ENCODE measurements at places on chromosomes 11 and 22.

- DNase-seq: no peak
Measured at GRCh38 chr11:40228662-40229061, 1230.8 kb downstream of the LRRC4C start.

- DNase-seq: no peak
Measured at GRCh38 chr11:1356478-1356960, 33.2 kb upstream of the BRSK2 start.

- DNase-seq: no peak
Measured at GRCh38 chr11:69884751-69885150, 65.5 kb upstream of the FGF3 start.

DNA sequence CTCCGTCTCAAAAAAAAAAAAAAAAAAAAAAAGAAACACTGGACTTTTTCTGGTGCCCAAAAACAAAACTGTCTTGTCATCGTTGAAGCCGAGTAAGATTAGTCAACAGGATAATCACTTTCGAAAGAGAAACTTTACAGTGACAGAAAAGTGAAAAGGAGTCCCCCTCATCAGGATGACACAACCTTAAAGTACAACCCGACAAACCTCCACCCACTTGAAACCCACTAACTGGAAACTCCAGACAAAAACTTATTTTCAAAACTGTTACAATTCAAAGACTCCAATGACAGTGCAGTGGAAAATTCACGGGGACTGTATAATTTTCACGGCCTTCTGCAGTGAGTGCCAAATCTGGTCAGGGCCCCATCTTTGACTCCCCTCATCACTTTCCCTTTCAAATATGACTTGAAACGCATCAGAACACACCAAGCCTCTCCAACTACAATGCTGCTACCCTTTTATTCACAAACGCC is 1.3 kb downstream of the DENND5A start:
- DNase-seq: no peak

DNA sequence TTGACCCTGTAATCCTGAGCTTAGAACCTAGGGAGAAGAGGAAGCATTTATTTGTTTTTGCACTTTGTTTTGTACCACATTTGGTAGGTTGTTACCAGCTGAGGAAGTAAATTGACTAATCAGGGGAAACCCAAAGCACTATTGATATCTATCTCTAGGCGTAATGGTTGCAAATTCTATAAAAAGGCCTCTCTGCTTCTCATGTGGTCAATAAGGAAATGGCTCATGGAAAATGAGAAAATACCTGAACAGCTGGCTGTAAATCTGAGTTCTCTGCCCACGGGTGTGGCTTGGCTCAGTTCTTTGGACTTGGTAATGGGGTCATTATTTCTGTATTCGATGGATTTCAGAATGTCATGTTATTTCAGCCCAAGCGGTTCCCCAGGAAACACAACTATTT is 42.4 kb downstream of the BARX2 start:
- no peak for DNase-seq

DNA sequence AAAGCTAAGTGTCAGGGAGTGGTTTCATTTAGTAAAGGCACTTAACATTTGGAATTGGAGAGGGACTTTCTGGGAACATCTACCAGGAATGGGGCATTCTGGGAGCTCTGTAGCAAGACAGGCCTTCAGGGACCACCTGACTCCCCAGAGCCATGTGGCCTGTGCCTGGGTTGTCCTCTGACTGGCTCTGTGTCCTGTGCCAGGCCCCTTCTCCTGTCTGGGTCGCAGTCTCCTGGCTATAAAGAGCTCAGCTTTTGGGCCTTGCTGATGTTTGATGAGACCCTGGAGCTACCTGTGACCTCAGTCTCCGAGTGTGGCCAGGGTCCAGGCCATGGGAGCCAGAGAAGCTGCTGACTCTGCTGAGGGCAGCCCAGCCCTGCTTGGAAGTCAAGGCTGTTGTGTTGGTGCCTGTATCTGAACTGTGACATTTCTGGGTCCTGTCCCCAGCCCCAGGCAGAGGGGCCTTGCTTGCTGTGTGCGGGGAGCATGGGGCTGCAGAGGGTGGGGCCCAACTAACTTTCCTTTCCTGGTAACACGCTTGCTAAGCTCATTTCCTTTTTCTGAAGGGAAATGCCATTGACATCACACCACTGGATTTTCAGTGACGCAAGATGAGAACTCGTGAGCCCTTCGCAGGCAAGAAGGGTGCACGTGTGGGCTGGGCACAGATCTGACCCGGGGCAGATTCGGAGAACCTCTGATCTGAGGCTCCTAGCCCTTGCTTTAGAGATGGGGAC is 41.3 kb downstream of the LRRC32 start:
- DNase-seq: peak; percentile 43

- no peak for DNase-seq
Measured at GRCh38 chr11:41536021-41536568, 76.6 kb upstream of the LRRC4C start.

- no peak for DNase-seq
Measured at GRCh38 chr11:111765320-111765983, 737 bp downstream of the PPP2R1B start.

DNA sequence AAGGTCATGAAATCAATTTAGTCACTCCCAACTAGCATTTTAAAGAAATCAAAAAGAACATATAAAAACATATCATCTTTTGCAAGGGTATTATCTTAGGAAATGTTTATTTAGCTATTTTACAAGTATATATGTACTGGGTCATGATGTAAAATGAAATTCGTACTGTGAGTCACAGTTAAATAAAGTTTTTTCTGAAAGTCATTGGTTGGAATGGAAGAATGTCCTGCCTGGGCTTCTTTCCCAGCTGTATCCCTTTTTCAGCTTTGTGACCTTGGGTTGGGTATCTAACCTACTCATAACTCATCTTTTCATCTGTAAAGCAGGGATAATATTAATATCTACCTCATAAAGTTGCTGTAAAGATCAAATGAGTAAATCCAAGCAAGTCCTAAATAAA is 15.7 kb downstream of the FDX1 start:
- DNase-seq: no peak

DNA sequence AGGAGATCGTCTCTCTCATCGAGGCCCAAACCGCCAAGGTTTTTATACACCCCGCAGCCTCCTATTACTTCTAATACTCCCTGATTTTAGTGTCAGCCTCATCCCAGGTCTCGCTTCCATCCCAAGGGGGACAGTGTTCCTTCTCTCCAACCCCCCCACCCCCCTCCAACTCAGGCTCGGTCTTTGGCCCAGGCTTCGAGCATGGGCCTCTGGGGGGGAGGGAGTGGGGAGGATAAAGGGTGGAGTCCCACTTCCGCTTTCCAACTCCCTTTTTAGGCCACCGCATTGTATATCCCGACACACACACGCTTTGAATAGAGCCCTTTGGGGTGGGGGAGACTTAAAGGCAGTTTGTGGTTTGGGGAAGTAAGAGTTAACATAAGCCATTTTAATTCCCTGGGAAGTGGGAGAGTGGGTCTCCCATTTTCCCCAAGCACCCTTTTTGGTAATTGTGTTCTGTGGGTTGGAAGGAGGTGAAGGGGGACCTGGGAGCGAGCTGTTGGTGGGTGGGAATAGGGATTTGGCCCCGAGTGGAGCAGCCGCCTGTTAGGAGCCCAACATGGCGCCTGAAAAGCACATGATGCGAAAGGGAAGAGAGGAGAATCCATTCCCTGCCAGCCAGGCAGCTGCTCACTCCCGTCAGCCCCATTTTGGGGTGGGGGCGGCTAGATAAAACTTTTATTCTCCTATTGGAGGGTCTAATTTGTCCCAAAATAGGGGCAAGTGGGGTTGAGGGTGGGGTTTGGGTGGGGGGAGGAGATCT is 844 bp downstream of the PCF11 start:
- DNase-seq: peak; percentile 76

GRCh38 chr11:76880314-76880713 is 19.6 kb downstream of the ACER3 start:
- no peak for DNase-seq

DNA sequence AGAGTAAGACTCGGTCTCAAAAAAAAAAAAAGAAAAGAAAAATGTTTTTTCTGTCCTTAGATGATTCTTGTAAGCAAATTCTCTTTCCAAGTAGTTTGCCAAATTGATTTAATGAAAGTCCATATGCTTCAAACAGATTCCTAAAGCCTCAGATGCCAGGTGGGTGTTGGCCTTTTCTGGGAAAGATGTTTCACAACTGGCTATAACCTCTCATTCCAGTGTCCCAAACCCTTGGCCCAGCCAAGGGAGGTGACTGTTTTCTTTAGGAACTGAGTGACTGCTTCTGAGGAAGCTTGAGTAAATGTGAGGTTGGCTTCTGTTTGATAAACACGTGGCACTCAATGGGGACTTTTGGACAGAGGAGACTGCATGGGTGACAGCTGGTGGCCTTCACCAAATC is 27.5 kb downstream of the MMP27 start:
- no peak for DNase-seq

GRCh38 chr11:126129727-126130671 is 67.3 kb upstream of the CDON start:
- DNase-seq: no peak

GRCh38 chr11:71999362-71999761 is 653 bp downstream of the IL18BP start:
- DNase-seq: no peak

- DNase-seq: no peak
Measured at GRCh38 chr11:7949934-7950333, 8.4 kb upstream of the OR10A3 start.

GRCh38 chr11:46386674-46387073 is 4.9 kb downstream of the CHRM4 start:
- DNase-seq: no peak

DNA sequence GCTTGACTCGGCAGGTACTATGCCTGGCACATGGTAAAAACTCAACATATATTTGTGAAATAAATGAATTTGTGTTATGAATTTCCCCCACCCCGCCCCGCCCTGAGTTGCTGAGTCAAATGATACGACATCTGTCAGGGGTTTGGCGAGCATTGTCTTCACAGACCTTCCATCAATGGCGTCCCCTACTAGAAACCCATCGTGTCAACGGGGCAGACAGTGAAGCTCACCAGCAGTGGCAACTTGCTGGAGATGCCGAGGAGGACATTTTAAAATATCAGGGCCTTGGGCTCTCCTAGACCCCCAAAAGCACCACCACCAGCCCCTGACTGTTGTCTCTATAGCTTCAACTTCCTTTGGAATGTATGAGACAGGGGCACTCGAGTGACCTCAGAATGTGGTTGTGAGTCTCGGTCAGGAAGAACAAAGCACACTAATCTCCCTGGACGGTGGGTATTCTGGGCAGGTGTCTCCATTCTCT is 761 bp upstream of the NXF1 start:
- peak; percentile 58 for DNase-seq
